GF-D8 (cell line): ENCODE measurements at places on chromosomes 16 and 17.

DNA sequence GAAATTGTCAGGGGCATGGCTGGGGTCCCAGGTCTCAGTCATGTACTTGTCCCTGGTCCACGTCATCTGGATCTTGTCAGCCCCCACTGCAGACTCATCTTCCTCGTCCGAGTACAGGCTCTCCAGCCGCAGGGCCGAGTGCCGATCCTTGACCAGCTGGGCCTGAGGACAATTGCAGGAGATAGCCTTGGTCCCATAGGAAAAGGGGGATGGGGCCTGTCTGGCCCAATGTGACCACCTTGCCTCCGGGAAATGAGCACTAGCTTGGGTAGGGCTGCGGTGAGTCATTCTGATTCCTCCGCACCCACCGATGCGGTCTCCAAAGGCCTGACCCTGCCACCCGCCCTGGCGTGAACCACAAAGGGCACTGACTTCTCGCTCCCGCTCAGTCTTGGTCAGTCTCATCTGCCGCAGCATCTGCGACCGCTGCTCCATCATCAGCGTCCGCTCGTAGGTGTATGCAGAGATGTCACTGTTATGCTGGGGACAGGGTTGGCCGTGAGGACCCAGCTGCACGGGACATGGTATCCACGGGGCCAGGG, 1.5 kb upstream of the LCAT start:
- DNase-seq = no peak

DNA sequence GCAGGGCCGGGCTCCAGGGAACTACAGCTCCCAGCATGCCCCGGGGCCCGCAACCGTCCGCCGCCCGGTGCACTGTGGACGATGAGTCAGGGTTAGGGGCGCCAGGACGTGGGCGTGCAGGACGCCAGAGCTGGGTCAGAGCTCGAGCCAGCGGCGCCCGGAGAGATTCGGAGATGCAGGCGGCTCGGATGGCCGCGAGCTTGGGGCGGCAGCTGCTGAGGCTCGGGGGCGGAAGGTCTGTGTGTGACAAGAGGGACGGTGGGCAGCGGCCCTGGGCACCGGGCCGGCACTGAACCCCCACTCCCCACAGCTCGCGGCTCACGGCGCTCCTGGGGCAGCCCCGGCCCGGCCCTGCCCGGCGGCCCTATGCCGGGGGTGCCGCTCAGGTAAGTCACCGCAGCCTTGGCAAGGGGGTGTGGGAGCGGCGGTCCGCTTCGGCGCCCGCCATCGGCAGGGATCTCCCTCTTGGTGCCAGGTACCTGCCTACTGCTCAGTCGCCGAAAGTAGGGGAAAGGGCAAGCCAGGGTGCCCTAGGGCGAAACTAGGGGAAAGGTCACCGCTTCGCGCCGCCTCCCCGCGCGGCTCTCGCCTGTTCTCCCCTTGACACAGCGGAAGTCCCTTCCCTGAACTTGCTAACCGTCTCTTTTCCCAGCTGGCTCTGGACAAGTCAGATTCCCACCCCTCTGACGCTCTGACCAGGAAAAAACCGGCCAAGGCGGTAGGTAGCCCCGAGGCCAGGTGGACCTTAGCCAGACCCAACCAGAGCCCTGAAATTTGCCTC, at the start of the genes ACADVL and DLG4:
Gene ACADVL, plus strand, starts transcription at position 127 of the 781 bp plus-strand sequence. Its CDS starts 47 bp downstream, at position 174.
Gene DLG4, minus strand, starts transcription at position 25 of the 781 bp plus-strand sequence.
- no peak for DNase-seq

DNA sequence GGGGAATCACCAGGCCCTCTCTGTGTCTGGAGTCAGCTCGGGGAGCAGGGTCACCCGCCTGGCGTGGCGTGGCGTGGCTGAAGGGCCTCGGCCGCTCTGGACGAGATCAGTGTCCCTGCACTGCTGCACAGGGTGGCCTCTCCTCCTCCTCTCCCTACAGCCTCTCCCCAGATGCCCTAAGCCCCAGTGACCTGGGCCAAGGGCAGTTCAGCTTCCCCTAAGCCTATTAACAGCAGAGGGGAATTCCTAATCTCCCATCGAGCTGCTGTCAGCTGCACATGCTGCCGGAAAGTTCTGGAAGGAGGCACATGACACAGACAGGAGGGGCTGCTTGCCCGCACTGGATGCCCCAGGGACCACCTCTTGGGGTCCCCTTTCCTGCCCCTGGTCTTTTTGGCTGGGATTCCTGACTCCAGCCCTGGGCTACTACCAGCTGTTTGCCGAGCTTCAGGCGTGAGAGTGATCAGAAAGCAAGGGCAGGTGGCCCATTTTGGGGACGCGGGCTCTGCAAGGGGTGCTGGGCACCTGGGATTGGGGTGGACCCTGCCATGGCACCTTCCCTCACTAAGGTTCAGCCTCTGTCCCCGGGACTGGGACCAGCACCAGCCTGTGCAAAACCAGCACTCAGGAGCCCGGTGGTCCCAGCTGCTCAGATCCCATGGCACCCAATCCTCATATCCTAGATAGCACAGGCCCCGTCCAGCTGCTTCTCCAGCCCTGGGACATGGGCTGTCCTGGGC, 794 bp downstream of the PDE6G start:
- no peak for DNase-seq

DNA sequence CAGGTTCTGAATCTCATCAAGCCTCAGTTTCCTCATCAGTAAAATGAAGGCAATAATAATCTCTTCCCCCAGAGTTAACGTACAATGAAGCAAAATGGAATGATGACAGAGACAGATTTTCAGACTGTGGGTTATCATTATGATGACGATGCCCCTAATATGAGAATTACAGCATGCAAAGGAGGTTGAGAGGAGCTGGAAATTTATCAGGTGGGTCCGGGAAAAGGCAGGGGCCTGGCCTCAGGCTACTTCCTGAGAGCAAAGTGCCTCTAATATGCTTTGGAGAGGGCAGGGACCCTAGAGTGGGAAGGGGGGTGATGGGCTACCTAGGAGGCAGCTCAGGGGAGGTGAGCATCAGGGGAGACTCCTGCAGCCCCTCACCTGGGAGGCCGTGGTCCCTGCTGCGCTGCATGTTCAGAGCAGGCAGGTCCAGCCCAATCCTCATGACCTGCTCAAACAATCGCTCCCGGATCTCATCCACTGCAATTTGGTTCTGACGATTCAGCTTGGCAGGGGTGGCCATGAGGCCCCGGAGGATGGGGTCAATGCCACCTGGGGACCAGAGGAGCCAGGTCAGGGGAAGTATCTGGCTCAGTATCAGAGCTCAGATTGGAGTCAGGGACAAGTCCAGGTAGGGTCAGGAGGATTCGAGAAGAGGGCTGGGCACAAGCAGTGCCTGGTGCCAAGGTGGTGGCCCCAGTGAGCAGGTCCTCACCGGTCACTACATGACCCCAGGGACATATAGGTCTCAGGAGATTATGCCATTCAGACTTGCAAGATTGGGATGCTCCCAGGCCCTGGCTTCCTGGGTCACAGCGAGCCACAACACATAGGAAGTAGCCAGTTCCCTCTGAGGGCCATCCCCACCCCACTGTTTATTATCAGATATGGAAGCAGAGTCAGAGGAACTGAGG, 8.1 kb downstream of the MPO start:
- no peak for DNase-seq

DNA sequence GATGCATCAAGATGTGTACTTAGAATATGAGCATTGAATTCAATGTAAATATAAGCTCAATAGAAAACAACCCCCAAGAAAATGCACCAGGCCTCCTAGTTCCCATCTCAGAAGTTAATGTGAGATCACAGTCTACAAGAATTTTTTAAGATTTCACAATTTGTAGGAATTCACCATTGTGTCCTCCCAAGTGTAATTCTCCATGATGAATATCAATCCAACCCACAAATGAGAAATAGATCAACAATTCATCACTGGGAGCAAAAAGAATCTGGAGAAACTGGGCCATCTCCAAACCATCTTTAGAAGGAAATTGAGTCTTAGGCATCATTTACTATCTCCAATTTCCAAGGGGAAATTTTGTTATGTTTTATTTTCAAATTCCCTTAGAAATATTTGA, 310.5 kb upstream of the GOT2 start:
- no peak for DNase-seq

DNA sequence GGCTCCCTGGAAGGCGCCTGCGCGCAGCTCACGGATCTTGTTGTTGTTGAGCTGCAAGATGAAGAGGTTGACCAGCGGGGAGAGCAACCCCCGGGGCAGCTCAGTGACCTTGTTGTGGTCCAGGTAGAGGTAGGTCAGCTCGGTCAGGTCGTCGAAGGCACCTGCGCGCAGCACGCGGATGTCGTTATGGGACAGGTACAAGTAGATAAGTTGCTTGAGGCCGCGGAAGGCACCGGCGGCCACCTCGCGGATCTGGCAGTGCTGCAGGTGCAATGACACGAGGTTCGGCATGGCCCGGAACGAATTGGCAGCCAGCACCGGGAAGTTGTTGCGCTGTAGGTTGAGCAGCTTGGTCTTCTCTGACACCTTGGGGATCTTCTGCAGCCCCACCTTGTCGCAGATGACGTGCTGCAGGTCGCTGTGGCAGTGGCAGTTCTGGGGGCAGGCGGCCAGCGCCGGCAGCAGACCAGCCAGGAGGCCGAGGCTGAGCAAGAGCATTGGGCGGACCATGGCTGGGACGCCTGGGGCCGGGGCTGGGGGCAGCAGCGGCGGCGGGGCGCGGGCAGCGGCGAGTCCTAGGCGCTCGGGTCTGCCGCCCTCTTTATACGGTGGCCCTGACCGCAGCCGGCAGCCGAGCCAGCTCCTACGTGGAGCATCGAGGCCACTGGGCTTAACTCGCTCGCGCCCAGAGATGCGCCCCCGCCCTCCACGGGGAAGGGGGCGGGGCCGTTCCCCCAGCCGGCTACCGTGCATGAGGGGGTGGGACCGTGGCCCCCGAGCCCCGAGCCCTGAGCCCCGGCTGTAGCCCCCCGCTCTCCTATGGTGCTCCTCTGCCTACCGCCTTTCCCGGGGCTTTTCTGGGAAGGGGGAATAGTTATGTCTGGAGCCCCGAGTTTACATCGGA, at the start of gene CHAD:
Gene CHAD, minus strand, starts transcription at position 577 of the 904 bp plus-strand sequence. Its CDS starts 67 bp downstream, at position 510.
- DNase-seq = no peak

DNA sequence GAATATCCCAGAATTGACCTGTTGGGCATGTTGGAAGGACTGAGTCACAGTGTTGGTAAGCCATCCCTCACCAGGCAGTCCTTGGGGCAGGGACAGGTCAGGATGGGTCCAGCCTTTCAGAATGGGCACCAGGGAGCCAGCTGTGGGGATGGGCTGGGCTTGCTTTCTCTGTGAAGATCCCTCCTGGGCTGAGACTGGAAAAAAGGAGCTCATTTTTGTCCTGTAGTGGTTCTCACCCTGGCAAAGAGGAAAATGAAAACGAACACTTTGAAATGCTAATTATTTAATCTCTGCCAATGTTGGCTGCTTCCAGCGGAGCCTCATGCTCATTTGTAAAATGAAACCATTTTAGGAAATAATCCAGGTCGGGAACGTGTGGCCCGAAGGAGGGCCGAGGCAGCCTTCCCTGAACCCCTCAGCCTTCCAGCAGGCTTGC, 237.5 kb upstream of the SALL1 start:
- DNase-seq = no peak

GRCh38 chr17:21445091-21445650, 69.0 kb downstream of the KCNJ12 start:
- no peak for DNase-seq

- DNase-seq = no peak
Measured at GRCh38 chr17:45334701-45335677, 18.2 kb upstream of the MAP3K14 start.

- no peak for DNase-seq
Measured at GRCh38 chr16:51888534-51888933, 658.4 kb downstream of the TOX3 start.

DNA sequence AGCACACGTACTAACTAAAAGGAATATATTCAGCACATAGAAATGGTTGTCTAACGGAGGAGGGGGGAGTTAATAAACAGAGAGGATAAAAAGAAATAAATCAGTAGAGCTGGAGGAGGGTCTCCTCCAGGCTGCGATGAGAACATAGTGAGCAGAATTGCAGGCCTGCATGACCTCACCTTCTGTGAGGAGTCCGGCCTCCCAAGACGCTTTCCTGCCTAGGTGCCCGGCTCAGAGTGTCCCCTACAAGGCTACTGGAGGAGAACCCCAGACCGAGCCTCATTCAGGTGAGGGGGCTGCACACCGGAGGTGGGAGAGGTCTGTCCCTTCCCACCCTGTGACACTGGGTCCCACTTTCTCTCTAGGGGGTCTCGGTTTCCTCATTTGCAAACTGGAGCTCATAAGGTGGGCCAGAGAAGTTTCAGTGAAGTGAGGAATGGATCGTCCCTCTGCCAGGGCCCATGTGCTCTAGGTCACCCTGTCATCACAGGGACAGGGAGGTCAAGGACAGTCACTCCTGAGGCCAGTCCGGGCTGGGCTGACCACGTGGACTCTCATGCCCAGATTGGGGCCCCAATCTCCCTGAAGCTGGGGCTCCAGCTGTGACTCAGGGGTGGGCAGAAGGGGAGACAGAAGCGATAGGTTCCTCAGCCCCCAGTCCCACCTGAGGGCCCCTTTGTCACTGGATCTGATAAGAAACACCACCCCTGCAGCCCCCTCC, 3.3 kb upstream of the HBM start:
- no peak for DNase-seq

DNA sequence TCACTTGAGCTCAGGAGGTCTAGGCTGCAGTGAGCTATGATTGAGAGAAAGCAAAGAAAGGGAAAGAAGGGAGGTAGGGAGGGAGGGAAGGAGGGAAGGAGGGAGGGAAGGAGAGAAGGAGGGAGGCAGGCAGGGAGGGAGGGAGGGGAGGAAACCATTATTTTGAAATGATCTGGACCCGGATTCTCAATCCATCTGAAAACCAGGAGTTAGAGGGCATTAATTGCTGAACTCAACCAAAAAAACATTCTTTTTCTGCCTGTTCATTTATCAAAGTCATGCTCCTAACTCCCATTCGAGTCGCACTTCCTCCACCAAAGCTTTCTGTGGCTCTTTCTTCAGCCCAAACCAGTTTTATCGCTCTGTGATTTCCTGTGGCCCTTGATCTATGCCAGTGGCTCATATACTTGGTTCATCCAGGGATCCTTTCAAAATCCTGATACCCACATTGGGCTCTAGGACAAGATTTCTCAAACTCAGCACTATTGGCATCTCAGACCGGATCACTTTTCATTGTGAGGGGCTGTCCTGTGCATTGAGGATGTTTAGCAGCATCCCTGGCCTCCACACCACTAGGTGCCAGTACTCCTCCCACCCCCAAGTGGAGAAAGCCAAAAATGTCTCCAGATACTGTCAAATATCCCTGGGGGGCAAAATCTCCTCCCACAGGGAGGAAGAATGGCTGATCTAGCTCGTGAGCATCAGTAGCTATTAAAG, 38.2 kb downstream of the CMTM4 start:
- no peak for DNase-seq

DNA sequence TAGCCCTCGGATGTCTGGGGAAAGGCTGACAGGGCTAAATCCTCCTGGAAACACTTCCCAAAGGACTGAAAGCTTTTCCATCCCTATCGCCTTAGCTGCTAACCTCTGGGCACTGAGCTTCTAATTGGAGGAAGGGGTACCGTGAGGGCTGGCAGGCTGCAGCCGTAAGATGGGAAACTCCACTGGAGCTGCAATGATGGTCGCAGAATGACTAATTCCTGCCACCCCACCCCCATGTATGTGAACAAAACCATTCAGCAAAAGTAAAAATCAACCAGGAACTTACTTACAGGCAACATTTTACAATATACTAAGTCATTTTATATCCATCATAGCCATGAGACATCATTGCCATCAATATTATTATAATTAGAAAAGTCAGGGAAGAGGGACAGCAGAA, 133.3 kb downstream of the ABCC12 start:
- no peak for DNase-seq

GRCh38 chr17:80948976-80949450, 42.6 kb upstream of the CHMP6 start:
- DNase-seq = no peak
